ENCODE measurements at places on chromosomes 6 and 20. TPM values are rescaled to one million over a fixed set of nuclear protein-coding genes. Genes with fewer than 3 reads are reported as not detected.

GRCh38 chr20:14780508-14780907 is 443.1 kb upstream of the FLRT3 start:
- no peaks in the 10 kb centered on the region for H3K27me3 ChIP-seq
- no peak overlapping the region for H3K27ac ChIP-seq
- no peaks in the 10 kb centered on the region for H3K36me3 ChIP-seq
- H3K4me1 ChIP-seq = no peaks in the 10 kb centered on the region
- no peak for DNase-seq

- peak; percentile 72 for DNase-seq
- peaks cover 37% of the 10 kb centered on the region for H3K27me3 ChIP-seq
- H3K4me3 ChIP-seq = no peak overlapping the region
- H3K27ac ChIP-seq = no peak overlapping the region
- peaks cover 16% of the 10 kb centered on the region for H3K4me1 ChIP-seq
These were observed 89.1 kb downstream of the NCR2 start for GRCh38 chr6:41424370-41425058.

- DNase-seq = no peak
- H3K27me3 ChIP-seq = no peaks in the 10 kb centered on the region
- no peaks in the 10 kb centered on the region for H3K36me3 ChIP-seq
- H3K27ac ChIP-seq = no peak overlapping the region
- H3K4me3 ChIP-seq = no peak overlapping the region
These were observed 39.6 kb upstream of the PRSS35 start for GRCh38 chr6:83472767-83473166.

DNA sequence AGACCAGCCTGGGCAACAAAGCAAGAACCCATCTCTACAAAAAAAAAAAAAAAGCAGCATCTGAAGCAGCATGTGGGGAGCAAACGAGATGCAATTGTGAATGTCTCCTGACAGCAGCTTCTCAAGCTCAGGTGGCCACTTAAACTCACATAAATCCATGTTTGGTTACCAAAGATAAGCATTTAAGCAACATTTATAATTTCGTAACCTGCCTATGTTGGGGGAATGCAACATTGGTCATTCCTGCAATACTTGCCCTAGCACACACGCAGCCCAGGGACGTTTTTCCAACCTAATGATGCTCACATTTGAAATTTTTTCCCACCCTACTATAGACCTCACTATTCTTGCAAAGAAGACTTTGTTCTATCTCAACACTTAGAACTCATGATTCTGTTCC is 113.3 kb downstream of the ZFP64 start:
- no peak for DNase-seq
- no peaks in the 10 kb centered on the region for H3K27me3 ChIP-seq
- H3K27ac ChIP-seq = no peak overlapping the region
- no peaks in the 10 kb centered on the region for H3K4me1 ChIP-seq
- no peak overlapping the region for H3K4me3 ChIP-seq

- peaks cover 12% of the 10 kb centered on the region for H3K36me3 ChIP-seq
- no peaks in the 10 kb centered on the region for H3K27me3 ChIP-seq
- H3K4me1 ChIP-seq = peaks cover 19% of the 10 kb centered on the region
- H3K4me3 ChIP-seq = peak overlapping the region; percentile 88
These were observed 37.8 kb downstream of the HFE start for GRCh38 chr6:26124781-26125685.

- peaks cover 11% of the 10 kb centered on the region for H3K36me3 ChIP-seq
- no peak overlapping the region for H3K27ac ChIP-seq
- H3K27me3 ChIP-seq = no peaks in the 10 kb centered on the region
These were observed 1.9 kb upstream of the BLOC1S5 start for GRCh38 chr6:8066108-8066507.

DNA sequence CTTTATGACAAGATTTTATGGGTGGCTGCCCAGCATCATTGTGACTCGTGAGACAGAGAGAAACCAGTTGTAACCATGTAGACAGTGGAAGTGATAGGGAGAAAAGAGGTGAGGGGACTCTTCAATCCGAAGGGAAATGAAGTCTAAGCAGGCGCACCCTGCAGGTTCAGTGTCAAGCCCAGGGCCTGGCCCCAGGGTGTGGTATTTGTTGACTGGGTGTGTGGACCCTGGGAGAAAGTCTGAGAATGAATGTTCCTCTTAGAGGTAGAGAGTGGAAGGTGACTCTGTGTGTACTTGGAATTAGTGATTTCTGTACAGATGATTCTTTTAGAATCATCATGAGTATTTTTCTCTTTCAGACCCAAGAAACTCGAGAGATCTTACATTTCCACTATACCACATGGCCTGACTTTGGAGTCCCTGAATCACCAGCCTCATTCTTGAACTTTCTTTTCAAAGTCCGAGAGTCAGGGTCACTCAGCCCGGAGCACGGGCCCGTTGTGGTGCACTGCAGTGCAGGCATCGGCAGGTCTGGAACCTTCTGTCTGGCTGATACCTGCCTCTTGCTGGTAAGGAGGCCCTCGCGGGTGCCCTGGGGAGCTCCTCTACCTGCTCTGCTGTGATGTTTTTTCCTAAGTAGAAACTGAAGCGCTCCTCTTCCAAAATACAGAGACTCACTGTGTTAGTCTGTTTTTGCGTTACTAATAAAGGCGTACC is 68.0 kb downstream of the PTPN1 start:
- H3K4me3 ChIP-seq = no peak overlapping the region
- DNase-seq = no peak
- H3K27ac ChIP-seq = no peak overlapping the region
- peaks cover 2% of the 10 kb centered on the region for H3K4me1 ChIP-seq
- no peaks in the 10 kb centered on the region for H3K27me3 ChIP-seq

- H3K4me1 ChIP-seq = peaks cover 5% of the 10 kb centered on the region
- no peaks in the 10 kb centered on the region for H3K27me3 ChIP-seq
- no peak overlapping the region for H3K4me3 ChIP-seq
These were observed 4.5 kb upstream of the ZNF451 start for GRCh38 chr6:57085471-57085870.

- H3K27me3 ChIP-seq = no peaks in the 10 kb centered on the region
- H3K4me1 ChIP-seq = no peaks in the 10 kb centered on the region
- no peak overlapping the region for H3K27ac ChIP-seq
- peaks cover 36% of the 10 kb centered on the region for H3K36me3 ChIP-seq
- DNase-seq = no peak
These were observed 20.8 kb upstream of the MAP7 start for GRCh38 chr6:136571065-136571464.

DNA sequence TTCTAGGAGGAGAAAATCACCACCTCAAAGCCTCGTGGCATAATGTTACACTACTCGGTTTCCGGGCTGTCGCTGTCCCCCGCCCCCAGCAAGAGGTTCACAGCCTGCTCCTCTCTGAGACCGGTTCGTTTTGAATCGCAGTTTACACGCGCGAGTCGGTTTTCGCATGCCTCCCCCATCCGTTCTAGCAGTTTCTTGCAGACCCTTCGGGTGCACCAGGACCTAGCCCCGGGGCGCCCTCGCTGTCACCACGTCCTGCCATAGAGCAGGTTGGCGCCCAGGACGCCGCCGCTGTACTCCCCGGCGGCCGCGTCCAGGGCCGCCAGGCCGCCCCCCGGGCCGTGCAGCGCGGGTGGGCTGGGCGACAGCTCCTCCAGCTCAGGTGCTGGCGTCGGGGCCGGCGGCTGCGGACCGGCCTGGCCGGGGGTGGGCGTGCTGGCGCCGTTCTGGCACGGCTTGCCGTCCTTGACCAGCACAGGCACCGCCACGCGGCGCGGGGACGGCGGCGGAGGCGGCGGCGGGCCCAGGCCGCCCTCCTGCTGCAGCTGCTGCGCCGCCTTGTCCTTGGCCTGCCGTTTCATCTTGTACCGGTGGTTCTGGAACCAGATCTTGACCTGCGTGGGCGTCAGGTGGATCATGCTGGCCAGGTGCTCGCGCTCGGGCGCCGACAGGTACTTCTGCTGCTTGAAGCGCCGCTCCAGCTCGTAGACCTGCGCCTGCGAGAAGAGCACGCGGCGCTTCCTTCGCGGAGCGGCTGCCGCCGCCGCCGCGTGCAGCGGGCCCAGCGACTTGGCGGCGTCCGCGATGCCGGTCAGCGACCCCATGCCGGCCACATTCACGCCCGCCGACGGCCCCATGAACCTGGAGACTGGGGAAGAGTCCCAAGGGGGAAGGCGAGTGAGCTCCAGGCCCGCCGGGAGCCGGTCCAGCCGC is 1.4 kb downstream of the NKX2-4 start:
- no peak overlapping the region for H3K4me3 ChIP-seq
- H3K27ac ChIP-seq = no peak overlapping the region
- peak; percentile 54 for DNase-seq
- H3K27me3 ChIP-seq = peaks cover 30% of the 10 kb centered on the region
- no peaks in the 10 kb centered on the region for H3K36me3 ChIP-seq

DNA sequence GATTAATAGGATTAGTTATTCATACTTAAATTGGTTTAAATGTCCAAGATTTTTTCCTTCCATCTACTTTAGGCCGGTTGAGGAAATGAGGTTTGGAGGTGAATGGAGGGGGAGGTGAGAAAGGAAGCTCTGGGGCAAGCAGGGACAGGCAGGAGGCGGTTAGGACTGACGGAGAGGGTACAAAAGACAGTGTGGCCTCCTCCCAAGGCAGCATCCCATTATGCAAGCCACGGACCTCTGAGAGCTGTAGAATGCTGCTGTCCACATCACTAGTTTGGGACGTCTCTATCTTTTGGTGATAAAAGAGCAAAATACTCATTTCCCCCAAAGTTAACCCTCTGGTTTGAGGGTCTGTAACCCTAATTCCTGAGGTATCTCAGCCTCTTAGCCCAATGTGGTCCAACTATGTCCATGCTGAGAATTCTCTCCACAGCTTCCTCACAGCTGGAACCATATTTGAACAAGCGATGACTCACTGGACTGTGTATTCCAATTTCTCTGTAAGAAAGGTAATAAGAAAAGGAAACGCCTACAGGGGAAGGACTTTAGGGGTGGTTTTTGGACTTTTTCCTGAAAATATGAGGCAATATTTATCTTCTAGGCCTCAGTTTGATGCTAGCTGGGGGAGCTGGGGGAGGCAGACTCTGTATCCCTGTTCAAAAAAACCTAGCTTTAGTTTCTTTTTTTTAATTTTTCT is 172.2 kb downstream of the TFAP2B start:
- H3K27me3 ChIP-seq = no peaks in the 10 kb centered on the region
- no peak overlapping the region for H3K4me3 ChIP-seq
- H3K27ac ChIP-seq = no peak overlapping the region
- no peaks in the 10 kb centered on the region for H3K36me3 ChIP-seq
- no peak for DNase-seq

DNA sequence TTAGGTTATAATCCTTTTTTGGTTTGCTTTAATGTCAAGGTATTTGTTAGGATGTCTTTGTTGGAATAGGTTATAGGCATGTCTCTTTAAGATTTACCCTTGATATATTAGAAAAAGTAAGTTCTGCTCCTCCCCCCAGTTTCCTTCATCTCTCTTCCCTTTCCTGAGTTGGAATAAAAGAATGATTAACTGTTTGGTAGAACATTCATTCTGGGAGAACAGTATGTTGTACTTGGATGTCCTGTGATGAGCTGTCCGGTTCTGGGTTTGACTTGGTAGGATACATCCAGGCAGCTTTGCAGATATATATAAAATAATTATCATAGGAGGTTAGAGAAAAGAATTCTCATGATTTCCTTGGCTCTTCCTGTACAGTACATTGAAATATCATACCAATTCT is 199.6 kb upstream of the RREB1 start:
- H3K4me1 ChIP-seq = no peaks in the 10 kb centered on the region
- peaks cover 15% of the 10 kb centered on the region for H3K27me3 ChIP-seq
- no peaks in the 10 kb centered on the region for H3K36me3 ChIP-seq
- no peak overlapping the region for H3K27ac ChIP-seq
- no peak overlapping the region for H3K4me3 ChIP-seq
- DNase-seq = no peak

DNA sequence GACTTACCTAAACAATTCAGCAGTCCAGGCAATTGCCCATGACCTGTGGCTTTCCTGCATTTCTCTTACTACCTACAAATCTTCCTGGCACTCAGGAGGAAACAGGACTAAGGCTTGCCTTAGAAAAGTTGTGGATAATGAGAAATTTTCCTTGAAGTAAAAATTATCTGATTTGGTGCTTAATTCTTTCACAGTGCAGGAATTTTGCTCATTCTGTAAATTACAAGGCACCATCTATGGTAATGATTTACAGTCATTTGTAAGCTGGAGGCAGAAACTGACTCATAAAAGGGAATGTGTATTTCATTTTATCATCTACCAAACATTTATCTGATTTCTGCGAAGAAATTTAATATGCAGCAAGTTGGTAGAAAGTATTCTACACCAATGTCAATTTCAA is 211.5 kb upstream of the FKBP1C start:
- no peaks in the 10 kb centered on the region for H3K27me3 ChIP-seq
- H3K4me1 ChIP-seq = no peaks in the 10 kb centered on the region
- no peak overlapping the region for H3K27ac ChIP-seq
- H3K4me3 ChIP-seq = no peak overlapping the region
- DNase-seq = no peak
- H3K36me3 ChIP-seq = no peaks in the 10 kb centered on the region

GRCh38 chr20:24317224-24317623 is 152.2 kb upstream of the SYNDIG1 start:
- peaks cover 23% of the 10 kb centered on the region for H3K4me1 ChIP-seq
- no peaks in the 10 kb centered on the region for H3K36me3 ChIP-seq
- H3K27ac ChIP-seq = no peak overlapping the region

- peak overlapping the region; percentile 66 for H3K4me3 ChIP-seq
- H3K27ac ChIP-seq = no peak overlapping the region
- no peak for DNase-seq
- H3K27me3 ChIP-seq = peaks cover 5% of the 10 kb centered on the region
These were observed 493 bp downstream of the CRYBG1 start for GRCh38 chr6:106360989-106361430.

DNA sequence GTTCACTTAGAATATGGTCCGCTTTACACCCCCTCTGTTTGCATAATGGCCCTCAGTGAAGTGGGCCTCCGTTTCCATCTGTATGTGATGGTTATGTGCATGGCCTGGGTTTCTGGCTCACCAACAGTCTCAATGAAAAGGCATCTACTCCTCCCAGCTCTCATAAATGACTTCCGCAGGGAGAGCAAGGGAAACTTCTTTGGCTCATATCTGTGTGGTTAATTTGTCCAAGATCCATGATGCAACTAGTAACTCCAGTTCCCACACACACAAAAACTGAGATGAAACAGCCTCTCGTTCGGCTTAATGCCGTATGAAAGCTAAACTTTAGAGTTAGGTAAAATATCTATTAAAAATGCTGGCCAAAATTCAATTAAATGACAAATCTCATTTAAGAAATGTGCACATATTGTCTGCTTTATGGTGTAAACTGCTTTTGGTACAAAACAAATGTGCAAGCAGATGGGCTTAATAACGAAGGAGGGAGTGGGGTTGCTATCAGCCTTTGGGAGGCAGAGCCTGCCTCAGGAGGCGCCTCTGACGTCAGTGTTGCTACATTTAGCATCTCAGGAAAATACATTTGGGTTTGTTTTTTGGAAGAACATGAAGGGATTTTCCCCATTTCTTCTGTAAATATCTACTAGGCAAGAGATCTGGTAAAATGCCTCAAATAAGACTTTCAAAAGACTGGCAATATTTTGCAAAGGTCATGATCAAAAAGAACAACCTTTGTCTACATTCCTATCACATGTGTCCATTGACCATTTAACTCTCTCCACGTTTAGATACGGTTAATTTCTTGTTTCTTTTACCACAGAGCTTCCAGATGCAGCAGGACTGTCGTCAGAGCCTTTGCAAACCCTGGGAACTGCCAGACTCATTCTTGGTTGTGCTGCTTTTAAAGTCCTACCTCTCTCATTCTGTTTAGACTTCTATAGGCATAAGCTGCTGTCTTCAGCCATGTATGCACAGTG is 96.8 kb downstream of the ARMC2 start:
- no peak overlapping the region for H3K27ac ChIP-seq
- H3K4me1 ChIP-seq = peaks cover 50% of the 10 kb centered on the region
- no peak overlapping the region for H3K4me3 ChIP-seq
- DNase-seq = no peak
- no peaks in the 10 kb centered on the region for H3K36me3 ChIP-seq
- no peaks in the 10 kb centered on the region for H3K27me3 ChIP-seq

Gene COL9A3
- total RNA-seq = 2.1 TPM

Gene MYB
- total RNA-seq = 17.1 TPM

Gene KCNQ5
- 4.3 TPM for total RNA-seq

Gene TENT5A
- total RNA-seq = 4.8 TPM

Gene TSHZ2
- total RNA-seq = 42.9 TPM

Gene TRAPPC3L
- total RNA-seq = not detected
